ENCODE measurements at places on chromosomes 5 and 9. TPM values are rescaled to one million over a fixed set of nuclear protein-coding genes. Genes with fewer than 3 reads are reported as not detected.

PCDHGB1 gene
- 1.5 TPM for total RNA-seq

FBXO38 gene
- 40.1 TPM for total RNA-seq

- DNase-seq = no peak
These were observed 433.4 kb downstream of the DTWD2 start for GRCh38 chr5:118554981-118555380.

GRCh38 chr5:108521011-108521700 is 139.3 kb upstream of the FBXL17 start:
- no peak for DNase-seq

DNA sequence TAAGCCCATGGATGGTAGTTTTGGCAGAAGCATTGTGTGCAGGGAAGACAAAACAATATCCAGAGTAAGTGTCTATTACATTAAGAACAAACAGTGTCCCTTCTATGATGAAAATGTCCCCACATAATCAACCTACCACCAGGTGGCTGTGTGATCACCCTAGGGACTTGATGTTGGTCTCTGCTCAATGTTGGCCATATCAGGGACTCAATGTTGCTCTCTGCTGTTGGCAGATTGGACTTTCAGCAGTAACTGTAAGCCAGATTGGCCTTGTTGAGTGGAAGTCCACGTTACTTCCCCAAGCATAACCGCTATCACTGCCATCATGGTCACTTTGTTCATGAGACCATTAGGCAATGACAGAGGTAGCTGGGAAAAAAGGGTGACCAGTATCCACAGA is 52.8 kb upstream of the PRSS3 start:
- no peak for DNase-seq

DNA sequence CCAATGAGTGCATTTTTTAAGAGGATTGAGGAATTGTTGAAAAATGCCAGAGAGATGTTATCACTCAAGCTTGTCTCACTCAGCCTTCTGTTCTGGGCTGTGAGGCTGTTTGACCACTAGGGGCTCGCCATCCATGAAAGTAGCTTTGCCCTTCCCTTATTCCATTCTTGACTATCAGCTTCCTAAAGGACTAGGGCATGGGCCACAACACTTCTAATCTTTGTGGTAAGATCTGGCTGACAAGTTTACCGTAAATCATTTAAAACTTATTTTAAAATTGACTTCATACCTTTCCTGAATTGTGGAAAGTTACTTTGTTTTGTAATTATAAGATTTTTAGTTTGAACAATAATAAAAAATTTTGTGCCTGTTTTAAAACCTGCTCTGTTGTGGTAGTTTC is 49.5 kb downstream of the TJP2 start:
- no peak for DNase-seq

DNA sequence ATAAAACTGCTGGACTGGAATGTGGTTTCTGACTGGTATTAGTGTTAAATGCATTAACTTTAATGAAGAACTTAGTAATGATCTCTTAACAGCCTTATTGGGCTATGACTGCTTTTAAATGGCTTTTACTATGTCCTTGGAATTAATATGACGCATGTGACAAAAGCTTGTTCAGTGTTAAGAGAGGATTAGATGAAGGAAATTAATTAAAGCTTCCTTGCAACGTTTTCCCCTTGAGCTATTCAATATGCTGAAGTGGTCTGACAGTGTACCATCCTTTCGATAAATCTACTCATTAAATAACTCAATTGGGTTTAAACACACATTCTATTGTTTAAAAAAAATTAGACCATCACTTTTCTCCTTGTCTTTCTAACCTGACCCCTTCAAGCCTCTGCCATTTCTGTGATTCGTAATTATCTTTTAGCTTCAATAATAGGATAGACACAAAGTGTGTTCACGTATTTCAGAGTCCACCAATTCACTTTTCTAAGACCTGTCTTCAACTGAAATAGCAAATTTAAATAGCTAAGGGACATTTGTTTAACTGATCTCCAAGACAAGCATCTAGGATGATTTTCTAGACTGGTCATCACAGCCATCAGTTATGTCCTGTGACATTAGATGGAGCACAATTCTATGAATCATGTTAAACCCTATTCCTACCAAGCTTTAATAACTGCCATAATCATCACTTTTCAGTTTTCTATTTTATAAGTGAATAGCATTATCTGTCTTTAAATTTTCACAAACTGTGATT is 1258.0 kb upstream of the CDH9 start:
- DNase-seq = no peak

GRCh38 chr9:96751815-96752214 is 26.1 kb downstream of the ZNF510 start:
- DNase-seq = no peak

- no peak for DNase-seq
These were observed 61.3 kb downstream of the IARS1 start for GRCh38 chr9:92232190-92232589.
